GM23248 (cell line): ENCODE measurements at places on chromosomes 13 and 19.

GRCh38 chr13:31965361-31966066 is 66.1 kb upstream of the FRY start:
- DNase-seq, result peak; percentile 60

DNA sequence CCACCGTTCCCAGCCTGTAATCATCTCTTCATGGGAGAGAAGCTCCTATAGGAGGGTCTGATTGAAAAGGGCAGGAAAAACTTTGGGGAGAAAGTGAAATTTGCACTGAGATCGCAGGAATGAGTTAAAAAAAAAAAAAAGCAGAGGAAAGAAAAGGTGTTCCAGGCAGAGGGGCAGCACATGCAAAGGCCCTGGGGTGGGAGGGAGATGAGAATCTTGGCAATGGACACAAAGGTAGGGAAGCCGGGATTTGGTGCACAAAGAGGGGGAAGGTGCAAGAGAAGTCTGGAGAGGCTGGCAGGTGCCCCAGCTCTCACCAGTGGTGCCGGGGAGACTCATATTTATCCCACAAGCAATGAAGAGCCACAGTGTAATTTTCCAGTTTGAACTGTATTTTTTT is 16.4 kb upstream of the GPR32 start:
- DNase-seq, result no peak

DNA sequence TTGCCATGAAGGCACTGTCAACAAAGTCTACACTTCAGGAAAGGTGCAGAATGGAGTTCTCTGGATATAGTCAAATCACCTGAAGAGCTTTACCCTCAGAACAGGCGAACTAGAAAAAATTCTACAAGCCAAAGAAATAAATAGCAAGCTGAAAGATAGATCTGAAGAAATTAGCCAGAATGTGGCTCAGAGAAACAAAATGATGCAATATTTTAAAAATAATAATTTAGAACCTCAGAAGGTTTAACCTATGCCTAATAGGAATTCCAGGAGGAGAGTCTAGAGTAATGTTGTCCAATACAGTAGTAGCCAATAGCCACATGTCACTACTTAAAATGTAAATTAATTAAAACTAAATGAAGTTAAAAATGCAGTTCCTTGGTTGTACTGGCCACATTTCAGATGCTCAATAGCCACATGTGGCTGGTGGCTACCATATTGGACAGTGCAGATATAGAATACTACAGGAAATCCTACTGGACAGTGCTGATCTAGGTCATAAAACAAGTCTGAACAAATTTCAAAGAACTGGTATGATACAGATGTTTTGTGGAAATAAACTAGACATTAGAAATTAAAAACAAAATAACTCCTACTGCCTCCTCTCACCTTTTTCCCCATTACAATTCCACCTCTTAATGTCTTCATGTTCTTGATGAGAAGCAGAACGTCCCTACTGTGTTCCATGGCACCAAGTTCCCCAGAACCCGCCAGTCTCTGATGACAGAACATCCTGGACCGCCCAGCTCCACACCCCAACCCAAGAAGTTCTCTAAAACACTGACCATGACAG is 679 bp upstream of the CDADC1 start:
- no peak for DNase-seq

- DNase-seq, result no peak
Measured at GRCh38 chr13:43942286-43942685, 62.6 kb downstream of the LACC1 start.

DNA sequence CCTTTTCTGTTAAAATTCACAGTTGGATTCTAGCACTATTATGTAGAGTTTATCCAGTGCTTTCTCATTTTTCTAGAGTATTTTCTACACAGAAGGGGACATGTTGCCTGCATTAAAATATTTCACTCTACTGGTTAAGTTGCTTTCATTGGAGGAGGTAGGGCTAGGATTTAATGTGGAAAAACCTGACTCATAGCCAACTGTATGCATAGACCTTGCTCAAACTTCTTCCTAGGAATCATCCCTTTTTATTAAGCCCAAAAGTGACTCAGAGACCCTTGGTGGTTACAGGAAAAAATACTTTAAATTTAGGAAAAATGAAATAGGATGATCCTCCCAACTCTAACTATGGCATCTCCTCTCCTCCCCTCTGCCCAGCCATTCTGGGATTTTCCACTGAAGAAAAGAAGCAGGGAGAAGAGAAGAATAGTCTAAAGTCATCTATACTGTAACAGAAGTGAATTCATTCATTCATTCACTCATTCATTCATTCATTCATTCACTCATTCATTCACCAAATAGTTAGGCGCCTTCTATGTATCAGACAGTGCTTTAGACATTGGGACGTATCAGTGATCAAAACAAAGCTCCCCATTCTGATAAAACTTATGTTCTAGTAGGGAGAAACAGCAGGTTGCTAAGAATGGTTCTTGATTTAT is 109.0 kb upstream of the HTR2A start:
- peak; percentile 51 for DNase-seq

- DNase-seq, result peak; percentile 87
Measured at GRCh38 chr19:1453525-1454364, 3.8 kb downstream of the APC2 start.

DNA sequence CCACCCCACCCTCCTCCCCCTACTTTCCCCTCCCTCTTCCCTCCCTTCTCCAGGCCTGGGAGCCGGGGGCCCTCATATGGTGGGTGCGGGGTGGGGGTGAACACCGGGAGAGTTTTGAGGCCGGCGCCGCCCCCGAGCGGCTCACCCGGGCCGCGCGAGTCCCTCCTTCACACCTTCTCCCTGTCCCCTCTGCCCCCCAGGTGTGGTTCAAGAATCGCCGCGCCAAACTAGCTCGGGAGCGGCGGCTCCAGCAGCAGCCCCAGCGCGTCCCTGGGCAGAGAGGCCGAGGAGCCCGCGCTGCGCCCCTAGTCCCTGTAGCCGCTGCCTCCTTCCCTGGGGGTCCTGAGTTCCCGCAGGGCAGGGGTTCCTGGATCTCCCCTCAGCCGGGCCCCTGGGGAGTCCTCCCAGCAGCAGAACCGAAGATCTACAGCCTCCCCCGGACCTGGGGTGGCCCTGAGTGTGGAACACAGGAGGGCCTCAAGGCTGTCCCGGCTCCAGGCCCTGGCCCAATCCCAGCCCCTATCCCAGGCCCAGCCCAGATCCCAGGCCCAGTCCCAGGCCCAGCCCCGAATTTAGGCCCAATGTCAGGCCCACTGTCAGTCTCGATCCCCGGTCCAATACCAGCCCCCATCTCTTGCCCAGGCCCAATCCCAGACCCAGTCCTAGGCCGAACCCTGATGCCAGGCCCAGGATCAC is 1.7 kb downstream of the TPRX2 start:
- no peak for DNase-seq

DNA sequence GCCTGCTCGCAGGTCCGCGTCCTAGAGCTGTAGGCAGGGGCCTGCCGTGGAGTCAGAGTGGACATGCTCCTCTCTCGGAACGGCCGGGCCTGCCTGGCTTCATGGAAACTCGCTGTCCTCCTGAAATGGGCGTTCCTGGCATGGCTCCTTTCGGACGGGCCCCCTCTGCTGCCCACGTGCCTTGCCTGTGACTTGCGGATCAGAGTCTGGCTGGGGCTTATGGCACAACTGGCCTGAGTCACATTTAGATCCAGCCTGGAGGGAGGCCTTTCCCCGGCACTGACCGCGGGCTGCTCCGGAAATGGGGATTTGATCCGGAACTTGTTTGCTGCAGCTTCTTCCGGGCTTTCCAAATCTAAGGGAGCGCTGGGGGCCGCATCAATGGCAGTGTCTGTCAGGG is 28.1 kb downstream of the THSD1 start:
- DNase-seq, result no peak

- DNase-seq, result peak; percentile 69
Measured at GRCh38 chr13:97600458-97601075, 166.6 kb downstream of the RAP2A start.

- DNase-seq, result peak; percentile 88
Measured at GRCh38 chr13:77859450-77859849, 59.2 kb downstream of the EDNRB start.

DNA sequence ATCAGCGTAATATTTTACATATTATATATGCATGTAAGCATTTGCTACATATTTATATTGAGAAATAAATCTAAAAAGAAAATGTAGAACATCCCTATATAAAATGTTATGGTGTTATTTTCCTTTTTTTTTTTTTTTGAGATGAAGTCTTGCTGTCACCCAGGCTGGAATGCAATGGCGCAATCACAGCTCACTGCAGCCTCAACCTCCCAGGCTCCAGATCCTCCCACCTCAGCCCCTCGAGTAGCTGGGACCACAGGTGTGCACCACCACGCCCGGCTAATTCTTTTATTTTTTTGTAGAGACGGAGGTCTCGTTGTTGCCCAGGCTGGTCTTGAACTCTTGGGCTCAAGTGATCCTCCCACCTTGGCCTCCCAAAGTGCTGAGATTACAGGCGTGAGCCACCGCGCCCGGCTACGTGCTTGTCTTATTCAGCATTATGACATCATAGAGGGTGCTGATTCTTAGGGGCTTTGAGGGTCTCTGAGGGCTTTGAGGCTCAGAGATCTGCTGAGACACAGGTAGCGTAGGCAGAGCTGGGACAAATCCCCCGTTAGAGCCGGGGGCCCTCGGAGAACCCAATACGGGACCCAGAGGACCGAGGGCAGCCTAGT is 101.9 kb downstream of the GADD45B start:
- DNase-seq, result no peak

GRCh38 chr19:33005440-33005839 is 33.4 kb downstream of the FAAP24 start:
- DNase-seq, result no peak

- DNase-seq, result no peak
Measured at GRCh38 chr13:109123971-109124370, 494.6 kb downstream of the MYO16 start.

GRCh38 chr13:106383791-106384190 is 151.7 kb downstream of the EFNB2 start:
- DNase-seq, result no peak

DNA sequence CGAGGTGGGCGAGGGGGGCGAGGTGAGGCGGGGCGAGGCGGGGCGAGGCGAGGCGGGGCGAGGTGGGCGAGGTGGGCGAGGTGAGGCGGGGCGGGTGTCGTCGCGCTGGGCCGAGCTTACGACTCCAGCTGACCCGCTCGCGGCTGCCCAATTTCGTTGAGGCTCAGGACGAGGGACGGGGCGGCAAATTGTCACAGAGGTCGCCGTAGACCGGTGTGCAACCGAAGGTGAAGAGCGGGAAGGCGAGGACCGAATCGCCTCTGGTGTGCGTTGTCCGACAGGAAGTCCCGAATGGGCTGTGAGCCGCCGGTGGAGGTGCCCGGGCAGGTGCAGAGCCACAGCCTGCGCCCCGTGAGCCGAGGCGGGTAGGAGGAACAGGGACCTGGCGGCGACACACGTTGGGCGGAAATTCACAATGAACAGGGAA is at the start of gene LACC1:
TSS of gene LACC1 (plus strand) at position 150 of the 427 bp plus-strand sequence. CDS start 1,082 bp downstream, outside the sequence.
- DNase-seq, result no peak

DNA sequence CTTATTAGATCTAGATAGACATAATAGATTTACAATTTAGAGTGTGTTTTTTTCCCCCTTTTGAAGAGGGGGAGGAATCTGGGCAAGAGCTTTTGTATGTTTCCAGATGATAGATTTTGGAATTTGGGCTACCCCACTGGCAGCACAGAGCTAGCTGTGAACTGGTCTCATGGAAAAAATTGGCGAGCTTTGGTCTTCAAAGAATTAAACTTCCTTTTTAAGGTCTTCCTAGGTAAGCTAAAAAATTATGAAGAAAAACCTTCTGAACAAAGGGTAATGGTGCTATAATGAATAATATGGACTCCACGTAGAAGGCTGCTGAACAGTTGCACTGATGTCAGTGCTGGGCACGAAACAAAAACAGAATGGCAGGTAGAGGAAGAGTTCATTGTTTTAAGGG is 109.3 kb downstream of the ZIC5 start:
- no peak for DNase-seq

- no peak for DNase-seq
Measured at GRCh38 chr13:94495806-94496205, 16.3 kb upstream of the DCT start.

DNA sequence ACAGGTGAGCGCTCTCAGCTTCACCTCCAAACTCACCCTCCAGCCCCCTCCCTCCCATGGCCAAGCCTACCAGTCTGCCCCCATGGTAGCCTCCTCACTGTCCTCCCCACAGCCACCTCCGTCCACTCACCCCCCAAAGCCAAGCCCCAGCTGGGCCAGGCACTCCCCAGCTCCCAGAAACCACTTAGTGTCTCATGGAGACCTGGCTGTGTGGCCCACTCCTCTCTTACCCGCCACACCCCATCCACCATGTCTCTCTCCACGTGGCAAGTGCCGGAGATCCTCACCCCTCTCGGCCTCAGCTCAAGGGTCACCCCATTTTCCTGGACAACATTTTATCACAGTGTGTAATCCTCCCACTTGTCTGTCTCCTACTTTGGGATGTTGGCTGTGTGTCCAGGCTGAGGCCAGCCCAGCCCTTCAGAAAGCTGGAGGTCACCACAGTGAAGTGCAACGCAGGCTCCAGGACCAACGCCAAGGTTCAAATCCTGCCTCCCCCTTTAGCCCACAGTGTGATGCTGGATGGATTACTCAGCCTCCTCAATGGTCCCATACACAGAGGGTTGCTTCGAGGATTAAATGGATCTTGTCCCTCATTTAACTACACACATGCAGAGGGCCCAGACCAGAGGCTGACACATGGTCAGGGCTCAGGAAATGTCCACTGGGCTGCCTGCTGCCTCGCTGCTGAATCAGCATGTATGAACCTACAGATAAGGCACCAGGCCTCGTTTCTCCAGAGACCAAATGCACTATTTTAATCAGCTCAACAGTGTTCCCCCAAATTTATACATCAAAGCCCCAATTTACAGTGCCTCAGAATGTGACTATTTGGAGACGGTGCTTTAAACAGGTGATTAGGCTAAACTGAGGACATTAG is 71.3 kb downstream of the CEBPG start:
- peak; percentile 53 for DNase-seq

GRCh38 chr13:27960362-27961226 is 8.5 kb downstream of the CDX2 start:
- DNase-seq, result peak; percentile 55

GRCh38 chr13:77398825-77399620 is 72.1 kb upstream of the MYCBP2 start:
- no peak for DNase-seq

- peak; percentile 58 for DNase-seq
Measured at GRCh38 chr19:19321141-19321577, 530 bp downstream of the MAU2 start.

- DNase-seq, result no peak
Measured at GRCh38 chr13:106349080-106349931, 186.2 kb downstream of the EFNB2 start.

- DNase-seq, result peak; percentile 63
Measured at GRCh38 chr19:40610396-40611064, 9.4 kb downstream of the LTBP4 start.

GRCh38 chr19:46478356-46478986 is 7.1 kb upstream of the PNMA8A start:
- DNase-seq, result peak; percentile 80

- peak; percentile 58 for DNase-seq
Measured at GRCh38 chr19:10271543-10272086, 695 bp downstream of the ICAM1 start.

DNA sequence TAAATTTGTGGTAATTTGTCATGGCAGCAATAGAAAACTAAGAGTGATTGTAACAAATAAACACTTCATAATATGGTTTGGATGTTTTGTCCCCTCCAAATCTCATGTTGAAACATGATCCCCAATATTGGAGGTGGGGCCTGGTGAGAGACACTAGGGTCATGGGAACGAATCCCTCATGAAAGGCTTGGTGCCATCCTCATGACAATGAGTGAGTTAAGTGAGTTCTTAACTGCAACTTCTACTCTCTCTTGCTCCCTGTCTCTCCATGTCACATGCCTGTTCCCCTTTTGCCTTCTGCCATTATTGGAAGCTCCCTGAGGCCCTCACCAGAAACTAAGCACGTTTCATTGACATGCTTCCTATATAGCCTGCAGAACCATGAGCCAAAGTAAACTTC is 1233.2 kb downstream of the OLFM4 start:
- DNase-seq, result no peak
